ENCODE measurements at places on chromosomes 4 and X. TPM values are rescaled to one million over a fixed set of nuclear protein-coding genes. Genes with fewer than 3 reads are reported as not detected.
A peak's percentile ranks its signal among the peaks of the same experiment; 100 is the strongest.

The MAGEC2 gene
- total RNA-seq = not detected

GRCh38 chr4:78625073-78625472 is 73.5 kb downstream of the ANXA3 start:
- no peak for DNase-seq
- H3K36me3 ChIP-seq = no peaks in the 10 kb centered on the region
- H3K4me1 ChIP-seq = peaks cover 7% of the 10 kb centered on the region
- H3K4me3 ChIP-seq = no peak overlapping the region
- H3K27ac ChIP-seq = no peak overlapping the region
- H3K27me3 ChIP-seq = no peaks in the 10 kb centered on the region

DNA sequence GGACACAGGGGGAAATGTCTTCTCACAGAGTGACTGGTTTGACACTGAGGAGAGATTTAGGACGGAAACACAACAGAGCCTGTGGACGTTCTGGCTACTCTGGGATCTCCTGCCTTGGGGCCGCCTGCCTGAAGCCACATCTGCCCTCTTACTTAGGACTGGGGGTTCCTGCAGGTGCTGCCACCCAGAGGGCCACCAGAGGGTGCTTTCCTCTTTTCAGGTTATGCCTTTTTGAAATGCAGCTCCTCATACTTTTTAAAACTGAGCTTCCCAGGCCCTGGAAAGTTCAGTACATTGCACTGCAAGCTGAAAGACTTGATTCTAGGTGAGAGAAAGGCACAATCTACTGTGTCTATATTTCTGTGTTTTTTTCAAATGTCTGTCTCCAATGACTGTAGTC is 92.2 kb upstream of the PGRMC2 start:
- H3K36me3 ChIP-seq = no peaks in the 10 kb centered on the region
- no peak overlapping the region for H3K4me3 ChIP-seq
- DNase-seq = peak; percentile 15
- H3K4me1 ChIP-seq = no peaks in the 10 kb centered on the region
- no peaks in the 10 kb centered on the region for H3K27me3 ChIP-seq

DNA sequence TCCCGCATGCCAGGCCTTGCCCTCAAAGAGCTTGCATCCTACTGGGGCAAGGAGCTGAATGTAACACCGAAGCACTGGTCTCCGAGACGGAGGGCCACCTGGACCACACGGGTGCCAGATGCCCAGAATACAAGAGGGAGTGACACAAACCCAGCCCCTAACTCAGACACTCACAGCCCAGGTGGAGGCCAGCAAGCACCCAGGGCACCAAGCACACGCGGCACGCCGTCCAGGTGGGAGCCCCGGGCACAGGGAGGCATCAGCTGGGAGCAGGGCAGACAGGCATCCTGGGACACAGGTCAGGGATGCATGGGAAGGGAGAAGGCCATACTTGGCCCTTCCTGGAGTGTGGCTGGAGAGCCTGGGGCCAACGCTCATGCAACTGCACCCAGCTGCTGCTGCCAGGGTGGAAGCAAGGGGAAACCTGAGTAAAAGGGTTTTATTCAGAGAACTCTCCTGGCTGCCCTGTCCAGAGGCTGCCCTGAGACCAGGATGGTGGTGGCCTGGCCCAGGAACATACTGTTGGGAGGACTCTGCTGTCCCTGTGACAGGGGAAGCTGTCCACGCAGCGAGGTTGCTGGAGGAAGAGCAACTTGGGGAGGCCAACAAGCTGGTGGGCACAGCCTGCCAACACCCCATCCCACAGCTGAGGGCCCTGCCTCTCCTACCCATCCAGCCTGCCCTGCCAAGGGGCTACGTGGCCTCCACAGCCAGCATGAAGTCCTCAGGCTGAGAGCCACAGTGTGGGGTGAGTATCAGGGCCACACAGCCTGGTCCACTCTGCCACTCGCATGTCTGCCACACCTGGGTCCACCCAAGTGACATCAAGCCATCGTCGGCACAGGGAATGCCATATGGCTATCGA is 22.2 kb upstream of the PPP2R2C start:
- no peaks in the 10 kb centered on the region for H3K4me1 ChIP-seq
- DNase-seq = no peak
- H3K27ac ChIP-seq = no peak overlapping the region

Measured in A673 (cell line).